Neuronal stem cell (in vitro differentiated cells): ENCODE measurements at places on chromosomes 2 and 18.

DNA sequence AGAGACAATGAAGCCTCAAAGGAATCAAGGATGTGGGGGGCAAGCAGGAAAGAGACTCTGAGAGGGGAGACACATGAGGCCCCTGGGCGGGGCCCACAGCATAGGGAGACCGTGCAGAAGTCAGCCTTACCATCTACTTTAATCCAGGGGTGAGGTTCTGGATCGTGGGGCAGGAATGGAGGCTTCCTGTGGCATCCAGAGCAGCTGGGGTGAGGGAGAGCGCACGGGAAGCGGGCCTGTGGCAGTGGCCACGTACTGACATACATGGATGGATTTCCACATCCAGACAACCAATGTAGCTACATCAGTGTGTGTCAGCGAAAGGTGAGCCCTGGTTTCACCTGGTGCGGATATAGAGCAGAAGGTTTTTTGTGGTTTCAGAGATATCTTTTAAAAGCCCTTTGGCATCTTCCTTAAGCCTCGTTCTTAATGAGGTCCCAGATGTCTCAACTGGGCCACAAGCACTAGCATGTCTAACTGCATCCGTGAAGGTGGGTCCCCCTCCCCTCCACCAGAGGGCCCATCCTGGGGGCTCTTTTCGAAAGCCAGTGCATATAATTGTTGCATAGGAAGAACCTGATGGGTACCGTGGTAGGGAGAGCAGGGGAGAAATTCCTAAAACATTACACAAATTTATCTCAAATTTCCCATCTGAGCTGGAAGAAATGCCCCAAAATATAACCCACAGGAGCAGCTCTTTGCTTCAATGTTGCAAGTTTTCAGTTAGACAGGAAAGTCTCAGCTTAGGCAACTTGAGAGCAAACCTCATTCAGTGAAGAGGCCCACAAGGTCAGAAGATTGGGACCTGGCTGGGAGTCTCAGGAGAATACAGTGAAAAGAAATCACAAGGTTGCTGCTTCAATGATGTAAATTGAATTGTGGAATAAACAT is 90.9 kb downstream of the SP3 start:
- no peak for DNase-seq

DNA sequence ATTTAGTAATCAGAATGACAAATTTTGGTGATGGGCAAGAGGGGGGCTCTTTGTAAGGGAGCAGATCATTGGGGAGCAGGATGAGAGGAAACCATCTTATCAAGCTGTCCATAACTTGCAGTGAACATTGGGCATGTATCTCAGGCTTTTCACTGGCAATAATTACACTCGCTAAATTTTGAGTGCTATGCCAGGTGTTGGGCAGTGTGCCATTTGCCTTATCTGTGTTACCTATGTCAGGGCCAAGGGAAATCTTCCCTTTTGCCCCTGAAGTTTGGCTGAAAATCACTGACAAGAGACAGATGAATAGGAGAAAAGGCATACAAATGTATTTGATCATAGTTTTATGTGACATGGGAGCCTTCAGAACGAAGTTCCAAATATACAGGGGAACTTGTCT is 39.0 kb downstream of the NOSTRIN start:
- no peak for DNase-seq

- DNase-seq: no peak
These were observed at the start of gene FBXO36 for GRCh38 chr2:229922449-229923386. FBXO36 (plus strand) TSS chr2:229922503; CDS start chr2:229922514, 11 bp downstream.

DNA sequence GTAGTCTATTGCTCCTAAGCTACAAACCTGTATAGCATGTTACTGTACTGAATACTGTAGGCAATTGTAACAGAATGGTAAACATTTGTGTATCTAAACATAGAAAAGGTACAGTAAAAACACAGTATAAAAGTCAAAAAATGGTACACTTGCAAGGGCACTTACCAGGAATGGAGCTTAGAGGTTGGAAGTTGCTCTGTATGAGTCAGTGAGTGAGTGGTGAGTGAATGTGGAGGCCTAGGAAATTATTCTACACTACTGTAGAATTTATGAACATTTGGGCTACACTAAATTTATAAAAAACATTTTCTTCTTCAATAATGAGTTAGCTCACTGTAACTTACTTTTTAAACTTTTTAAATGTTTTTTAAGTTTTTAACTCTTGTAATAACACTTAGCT is 19.0 kb downstream of the NABP1 start:
- DNase-seq: no peak

DNA sequence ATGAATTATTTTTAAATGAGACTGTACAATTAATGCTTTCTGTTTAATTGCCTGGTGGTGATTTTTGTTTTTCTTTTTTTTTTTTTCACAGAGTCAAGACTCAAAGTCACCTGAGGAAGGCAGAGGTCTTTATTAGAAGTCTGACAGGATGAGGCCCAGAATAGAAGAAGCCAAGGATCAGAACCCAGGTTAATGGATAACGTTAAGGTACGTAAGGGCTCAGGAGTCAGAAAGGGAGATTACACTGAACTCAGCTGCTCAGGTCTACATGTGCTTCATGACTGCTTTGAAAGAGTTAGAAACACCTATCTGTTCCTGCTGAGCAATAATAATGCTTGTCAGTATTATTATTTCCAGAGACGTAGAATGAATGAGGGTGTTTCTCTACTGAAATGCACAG is 196.5 kb downstream of the LRATD1 start:
- no peak for DNase-seq

DNA sequence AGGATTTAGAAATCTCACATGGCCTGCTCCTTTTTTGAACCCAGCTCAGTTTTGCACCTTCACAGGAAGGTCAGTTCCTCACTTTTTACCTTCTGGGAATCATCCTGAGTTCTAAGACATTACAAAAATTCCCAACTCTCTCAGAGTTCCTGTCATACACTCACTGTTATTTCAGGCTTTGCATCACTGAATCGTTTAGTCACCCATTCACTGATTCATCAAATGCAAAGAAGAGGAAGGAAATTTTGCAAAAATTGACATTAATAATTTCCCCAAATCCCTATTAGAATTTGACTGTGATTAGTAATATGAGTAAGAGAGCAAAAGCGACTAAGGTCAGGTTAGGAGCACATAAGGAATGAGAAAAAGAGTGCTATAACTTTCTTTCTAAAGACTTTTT is 197.5 kb downstream of the PDE1A start:
- no peak for DNase-seq

GRCh38 chr18:68104036-68104435 is 587.5 kb upstream of the DSEL start:
- no peak for DNase-seq

DNA sequence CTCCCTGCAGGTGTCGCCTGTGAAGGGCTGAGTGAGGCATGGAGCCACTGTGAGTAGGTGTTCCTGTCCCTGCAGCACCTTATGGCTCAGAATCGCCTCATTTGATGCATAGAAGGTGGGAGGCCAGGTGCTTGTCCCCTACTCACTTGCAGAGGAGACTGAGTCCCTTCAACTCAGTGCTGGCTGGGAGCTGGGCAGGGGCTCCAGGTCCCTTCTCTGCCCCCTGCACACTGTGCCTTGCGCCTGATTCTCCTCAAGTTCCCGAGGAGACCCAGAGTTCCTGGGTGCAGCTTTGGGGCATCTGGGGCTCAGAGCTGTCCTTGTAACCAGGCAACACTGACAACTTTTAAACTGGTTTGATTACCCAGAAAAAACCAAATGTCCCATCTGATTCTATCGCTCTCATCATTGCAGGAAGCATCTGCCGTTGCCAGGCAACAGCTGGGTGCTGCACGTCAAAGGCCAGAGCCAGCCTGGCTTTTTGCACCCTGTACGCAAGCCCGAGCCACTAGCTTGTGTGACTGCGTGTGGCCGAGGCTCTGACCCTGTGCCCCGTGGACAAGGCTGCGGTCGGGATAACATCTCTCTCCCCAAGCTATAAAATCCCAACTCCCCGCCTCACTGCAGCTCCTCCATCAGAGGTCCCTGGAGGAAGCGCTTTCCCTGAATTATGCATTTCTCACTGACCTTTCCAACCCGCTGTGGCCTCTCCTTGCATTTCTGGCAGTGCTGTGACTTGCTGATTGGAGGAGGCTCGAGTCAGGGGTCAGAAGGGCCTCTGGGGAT is 130.8 kb upstream of the HDAC4 start:
- peak; percentile 67 for DNase-seq

DNA sequence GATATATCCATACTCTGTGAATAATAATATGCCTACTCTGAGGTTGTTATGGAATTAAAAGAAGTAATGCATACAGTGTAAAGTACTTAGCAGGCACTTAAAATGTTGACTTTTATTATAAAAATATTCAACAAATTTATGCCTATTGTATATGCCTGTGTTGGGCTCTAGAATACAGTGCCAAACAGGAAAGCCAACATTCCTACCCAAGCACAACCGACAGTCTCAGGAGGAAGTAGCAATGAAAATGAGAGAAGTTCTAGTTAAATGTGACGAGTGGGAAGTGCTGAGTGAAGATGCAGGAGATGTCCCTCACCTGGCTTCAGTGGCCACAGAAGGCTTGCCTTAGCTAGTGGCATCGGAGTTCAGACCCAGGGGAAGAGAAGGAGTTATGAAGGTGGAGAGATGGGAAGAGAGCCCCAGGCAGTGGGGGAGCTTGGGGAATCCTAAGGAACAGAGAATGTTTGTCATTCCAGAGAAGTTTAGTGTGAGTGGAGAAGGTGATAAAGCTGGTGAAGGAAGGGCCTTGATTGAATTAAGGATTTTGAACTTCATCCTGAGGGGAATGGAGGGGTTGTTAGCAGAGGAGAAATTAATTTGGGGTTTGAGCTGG is 105.4 kb upstream of the CNGA3 start:
- no peak for DNase-seq

DNA sequence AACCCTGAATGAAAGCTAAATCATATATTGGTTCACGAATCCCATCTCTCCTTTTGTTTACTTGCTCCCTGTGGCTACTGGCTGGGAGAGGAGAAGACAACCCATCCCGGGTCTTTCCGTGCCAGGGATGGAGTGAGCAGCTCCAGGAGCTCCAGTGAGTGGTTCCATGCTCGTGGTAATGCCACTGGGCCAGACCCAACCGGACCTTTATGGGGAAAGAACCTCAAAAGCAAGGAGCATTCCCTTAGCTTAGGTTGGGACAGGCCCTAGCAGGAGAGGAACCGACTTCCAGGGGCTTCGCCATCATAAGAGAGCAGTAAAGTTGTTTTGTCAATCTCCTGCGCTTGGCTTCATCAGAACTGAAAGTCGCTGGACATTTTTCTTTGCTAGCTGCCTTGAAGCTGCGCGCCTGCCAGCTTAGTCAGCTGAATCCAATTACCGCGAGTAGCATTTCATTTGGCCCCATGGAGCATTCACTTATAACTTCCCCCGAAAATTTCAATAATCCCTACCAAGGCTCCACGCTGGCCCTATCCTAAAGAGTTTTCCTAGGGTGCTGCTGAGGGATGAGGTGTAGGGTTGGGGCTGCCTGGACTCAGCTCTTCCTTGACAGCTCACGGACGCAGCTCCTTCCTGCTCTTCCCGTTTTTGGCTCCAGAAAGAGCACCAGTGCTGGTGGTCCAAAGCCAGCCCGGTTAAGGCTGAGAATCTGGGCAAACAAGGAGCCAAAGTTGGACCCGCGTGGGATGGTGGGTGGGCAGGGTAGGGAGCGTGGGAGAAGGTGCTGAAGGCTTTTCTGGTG is 4.9 kb downstream of the HOXD3 start:
- DNase-seq: no peak

DNA sequence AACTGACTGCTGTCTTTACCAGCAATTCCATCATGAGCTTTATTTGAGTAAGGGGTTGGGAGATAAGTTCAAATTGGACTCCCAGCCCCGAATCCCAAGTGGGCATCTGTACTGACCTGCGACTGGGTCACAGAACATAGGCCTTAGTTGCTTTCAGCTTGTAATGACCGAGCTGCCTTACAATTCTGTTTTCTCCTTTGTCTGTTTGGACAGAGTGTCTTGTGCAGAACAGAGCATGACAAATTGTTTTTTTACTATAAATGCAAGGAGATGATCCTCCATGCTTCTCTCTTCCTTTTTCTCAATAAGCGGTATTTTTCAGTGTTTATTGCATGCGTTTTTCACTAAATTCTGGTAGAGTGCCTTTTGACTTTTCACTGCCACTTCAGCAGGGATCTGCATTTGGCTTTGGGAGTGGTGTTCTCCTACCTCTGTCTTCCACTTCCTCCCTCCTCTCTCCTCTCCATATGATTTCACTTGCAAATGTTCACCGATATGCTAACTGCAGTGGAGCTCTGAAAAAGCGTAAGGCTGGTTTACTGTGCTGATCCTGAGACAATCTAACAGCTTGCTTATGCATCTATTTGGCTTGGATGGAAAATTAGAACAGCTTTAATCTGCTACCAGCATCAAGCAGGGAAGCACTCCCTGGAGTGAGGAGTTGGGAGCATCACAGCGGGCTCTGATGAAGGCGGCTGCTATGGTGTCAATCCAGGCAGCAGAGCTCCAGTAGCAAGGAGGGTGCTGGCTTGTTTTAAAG is 158.8 kb upstream of the SMIM21 start:
- no peak for DNase-seq

GRCh38 chr2:219428469-219428868 is 6.2 kb upstream of the SPEG start:
- no peak for DNase-seq

DNA sequence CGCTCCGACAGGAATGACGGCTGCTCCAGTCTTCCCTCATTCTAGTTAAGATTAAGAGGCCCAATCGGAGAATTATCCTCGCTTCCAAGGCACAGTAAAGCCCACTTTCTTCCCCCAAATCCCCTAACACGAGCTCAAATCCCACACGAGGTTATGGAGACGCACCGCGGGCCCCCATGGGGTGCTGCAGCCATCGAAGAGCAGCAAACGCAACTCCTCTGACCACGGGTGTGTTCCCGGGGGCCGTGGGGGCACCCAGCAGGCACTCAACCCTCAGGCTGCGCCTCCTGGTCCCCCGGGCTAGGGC is 446 bp downstream of the COPS9 start:
- no peak for DNase-seq

DNA sequence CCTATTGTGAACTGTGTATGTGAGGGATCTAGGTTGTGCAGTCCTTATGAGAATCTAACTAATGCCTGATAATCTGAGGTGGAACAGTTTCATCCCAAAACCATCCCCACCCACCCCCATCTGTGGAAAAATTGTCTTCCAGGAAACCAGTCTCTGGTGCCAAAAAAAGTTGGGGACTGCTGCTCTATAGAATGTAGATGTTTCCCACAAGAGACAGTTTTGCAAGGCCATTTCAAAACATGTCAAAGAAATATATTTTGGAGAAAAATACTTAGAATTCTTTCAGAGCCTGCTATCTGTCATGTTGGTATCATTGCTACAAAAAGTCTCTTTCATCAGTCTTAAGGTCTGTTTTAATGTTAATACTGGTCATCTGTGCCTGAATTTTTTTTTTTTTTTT is 4.1 kb upstream of the SLC39A10 start:
- DNase-seq: no peak

DNA sequence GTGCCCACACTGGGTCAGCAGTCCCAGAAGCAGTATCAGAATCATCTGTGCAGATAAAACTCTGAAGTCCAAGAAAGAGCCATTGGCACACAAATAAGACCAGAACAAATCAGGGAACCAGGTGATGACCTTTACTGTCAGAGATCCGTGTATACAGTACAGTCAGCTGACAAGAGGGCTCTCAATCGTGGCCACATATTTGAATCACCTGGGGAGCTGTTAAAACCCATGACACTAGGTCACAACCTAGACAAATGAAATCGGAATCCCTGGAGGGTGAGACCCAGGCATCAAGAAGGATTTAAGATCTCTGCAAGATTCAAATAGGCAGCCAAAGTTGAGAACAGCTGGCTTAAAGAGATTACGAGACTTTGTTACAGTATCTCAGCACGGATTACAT is 807.1 kb downstream of the RNF144A start:
- DNase-seq: no peak

GRCh38 chr2:42129487-42129852 is 39.7 kb upstream of the EML4 start:
- DNase-seq: no peak

- DNase-seq: no peak
These were observed 116.8 kb upstream of the RAB6C start for GRCh38 chr2:129862668-129863067.

- DNase-seq: no peak
These were observed 613.4 kb downstream of the ARHGAP15 start for GRCh38 chr2:143742581-143742980.
